ENCODE measurements at places on chromosomes 5 and 9.

GRCh38 chr9:101465326-101465915 is 29.8 kb upstream of the ALDOB start:
- DNase-seq, result no peak

DNA sequence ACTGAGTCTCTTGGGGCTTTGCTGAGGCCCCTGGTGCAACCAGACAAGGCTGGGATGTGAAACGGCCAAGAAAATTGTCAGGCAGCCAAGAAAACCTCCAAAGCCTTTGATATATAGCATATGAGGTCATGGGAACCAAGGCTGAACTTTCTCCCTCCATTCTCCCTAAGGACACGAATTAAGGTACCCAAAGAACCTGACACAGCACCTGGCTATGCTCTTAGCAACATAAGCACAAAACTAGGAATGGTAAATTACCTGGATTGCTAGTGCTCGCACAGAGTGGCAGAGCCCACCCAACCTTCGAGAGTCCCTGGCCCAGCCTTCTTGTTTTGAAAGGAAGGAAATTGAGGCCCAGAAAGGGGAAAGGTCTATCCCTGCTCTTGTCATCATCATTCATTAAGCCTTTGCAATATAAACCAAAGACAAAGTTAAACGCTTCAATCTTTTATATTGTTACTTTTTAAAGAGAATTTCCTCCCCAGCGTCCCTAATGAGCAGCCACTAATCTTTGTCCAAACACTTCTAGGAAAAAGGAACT is 220.0 kb upstream of the NR4A3 start:
- DNase-seq, result no peak

- peak; percentile 60 for DNase-seq
These were observed 99.9 kb downstream of the ANKRD18B start for GRCh38 chr9:33623658-33624586.

DNA sequence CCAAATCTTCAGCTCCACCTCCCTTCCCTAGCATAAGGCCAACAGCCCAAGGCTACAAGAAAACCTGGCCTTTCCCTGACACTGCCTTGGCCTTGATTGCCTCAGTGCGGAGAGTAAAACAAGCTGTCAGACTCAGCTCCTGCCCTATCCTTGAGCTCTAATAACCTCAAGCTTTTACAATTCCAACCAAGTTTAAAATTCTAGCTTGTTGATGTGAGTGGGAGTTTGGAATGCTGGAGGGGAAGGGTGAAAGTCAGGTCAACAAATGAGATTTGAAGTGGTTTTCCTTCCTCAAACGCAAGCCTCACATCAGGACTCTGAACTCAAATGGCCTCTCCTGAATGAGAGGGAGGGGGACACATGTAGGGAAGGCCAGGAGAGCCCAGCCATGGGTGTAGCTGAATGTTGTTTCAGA is 197.0 kb upstream of the VLDLR start:
- no peak for DNase-seq

DNA sequence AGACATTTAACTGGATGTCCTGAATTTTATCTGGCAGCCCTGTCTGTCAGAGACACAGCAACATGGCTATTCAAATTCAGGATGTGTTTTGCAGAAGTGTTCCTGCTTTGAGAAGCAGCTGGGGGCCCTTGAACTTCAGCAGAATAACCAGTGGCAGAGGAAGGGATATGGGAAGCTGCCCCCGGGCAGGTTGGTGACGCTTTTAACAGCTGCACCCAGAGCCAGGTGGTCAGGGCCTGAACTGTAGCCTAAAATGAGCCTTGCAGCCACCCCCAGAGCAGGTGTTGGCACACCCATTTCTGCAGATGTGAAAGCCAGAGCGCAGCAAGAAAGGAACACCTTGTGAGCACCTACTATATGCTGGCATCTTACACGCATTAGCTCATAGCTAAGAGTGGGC is 128.7 kb upstream of the BOD1 start:
- no peak for DNase-seq

- no peak for DNase-seq
These were observed 39.6 kb upstream of the TEX48 start for GRCh38 chr9:114721491-114722079.

- DNase-seq, result no peak
These were observed 292.4 kb downstream of the MAST4 start for GRCh38 chr5:66888613-66889012.

- DNase-seq, result no peak
These were observed 5.8 kb upstream of the FPGS start for GRCh38 chr9:127796852-127797370.

DNA sequence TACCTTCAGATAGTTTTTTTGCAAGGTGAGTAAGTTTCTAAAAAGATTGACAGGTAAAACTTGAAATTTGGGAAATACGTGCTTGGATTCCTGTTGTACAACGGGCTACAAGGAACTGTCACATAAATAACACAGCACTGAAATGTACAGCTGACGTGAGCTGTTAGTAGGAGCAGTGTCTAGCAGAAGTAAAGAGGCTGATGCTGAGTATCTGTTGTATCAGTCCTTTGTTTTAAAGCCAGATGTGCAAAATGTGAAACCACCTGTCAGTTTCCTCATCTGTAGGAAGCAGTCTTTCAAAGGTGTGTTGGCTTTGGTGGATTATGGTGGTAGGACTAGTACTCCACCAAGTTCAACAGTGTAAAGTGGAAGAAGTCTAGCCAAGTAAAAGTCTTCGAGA is 122.3 kb downstream of the EFNA5 start:
- DNase-seq, result no peak

DNA sequence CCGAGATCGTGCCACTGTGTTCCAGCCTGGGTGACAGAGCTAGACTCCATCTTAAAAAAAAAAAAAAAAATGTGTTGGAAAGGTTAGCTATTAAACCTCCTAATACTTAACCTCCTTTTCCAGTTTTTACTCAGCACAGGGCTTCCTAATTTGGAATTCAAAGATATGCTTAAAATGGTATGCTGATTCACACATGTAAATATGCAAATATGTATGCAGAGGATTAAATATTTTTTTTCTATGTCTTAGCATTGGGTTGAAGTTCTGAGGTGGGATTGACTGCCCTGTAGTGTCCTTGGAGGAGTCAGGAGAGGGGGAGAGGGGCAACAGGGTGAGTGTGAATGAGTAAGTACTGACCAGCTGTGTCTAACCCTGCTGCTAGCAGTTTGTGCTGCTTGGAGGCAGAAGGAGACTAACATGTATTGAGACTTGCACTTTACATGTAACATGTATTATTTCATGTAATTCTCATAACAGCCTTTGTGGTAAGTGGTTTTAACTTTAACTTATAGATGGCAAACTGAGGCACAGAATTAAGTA is 63.2 kb downstream of the SLC44A1 start:
- no peak for DNase-seq

GRCh38 chr5:156556666-156557406 is 229.9 kb downstream of the SGCD start:
- DNase-seq, result no peak

- DNase-seq, result no peak
These were observed 568.6 kb downstream of the CETN3 start for GRCh38 chr5:89840906-89841305.

DNA sequence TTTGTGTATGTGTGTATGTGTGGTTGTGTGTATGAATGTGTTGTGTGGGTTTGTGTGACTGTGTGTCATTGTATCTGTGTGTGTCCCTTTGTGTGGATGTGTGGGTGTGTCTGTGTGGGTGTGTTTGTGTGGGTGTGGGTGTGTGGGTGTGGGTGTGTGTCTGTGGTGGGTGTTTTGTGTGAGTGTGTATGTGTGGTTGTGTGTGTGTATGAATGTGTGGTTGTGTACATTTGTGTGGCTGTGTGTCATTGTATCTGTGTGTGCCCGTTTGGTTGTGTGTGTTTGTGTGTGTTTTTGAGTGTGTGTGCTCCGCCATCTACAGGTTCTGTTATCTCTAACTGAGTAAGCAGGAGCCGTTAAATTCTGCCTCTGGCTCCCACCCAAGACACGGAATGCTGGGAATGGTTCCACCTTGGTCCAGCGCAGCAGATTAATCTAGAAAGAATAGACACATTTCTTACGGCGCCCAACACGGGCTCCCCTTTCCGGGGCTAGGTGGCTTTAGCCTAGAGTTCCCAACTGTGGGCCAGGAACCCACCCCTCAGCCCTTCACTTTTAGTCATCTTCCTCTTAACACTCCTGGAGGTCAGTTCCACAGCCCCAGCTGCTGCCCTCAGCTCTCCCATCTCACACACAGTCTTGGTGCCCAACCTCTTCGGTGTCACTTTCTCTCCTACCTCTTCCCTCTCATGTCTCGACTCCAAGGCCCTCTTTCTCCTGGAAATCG is 197.1 kb downstream of the TTLL11 start:
- no peak for DNase-seq

- no peak for DNase-seq
These were observed 620.4 kb downstream of the SLCO4C1 start for GRCh38 chr5:101675510-101676219.

- DNase-seq, result no peak
These were observed 202.7 kb upstream of the CDKN2B start for GRCh38 chr9:22211588-22212360.

DNA sequence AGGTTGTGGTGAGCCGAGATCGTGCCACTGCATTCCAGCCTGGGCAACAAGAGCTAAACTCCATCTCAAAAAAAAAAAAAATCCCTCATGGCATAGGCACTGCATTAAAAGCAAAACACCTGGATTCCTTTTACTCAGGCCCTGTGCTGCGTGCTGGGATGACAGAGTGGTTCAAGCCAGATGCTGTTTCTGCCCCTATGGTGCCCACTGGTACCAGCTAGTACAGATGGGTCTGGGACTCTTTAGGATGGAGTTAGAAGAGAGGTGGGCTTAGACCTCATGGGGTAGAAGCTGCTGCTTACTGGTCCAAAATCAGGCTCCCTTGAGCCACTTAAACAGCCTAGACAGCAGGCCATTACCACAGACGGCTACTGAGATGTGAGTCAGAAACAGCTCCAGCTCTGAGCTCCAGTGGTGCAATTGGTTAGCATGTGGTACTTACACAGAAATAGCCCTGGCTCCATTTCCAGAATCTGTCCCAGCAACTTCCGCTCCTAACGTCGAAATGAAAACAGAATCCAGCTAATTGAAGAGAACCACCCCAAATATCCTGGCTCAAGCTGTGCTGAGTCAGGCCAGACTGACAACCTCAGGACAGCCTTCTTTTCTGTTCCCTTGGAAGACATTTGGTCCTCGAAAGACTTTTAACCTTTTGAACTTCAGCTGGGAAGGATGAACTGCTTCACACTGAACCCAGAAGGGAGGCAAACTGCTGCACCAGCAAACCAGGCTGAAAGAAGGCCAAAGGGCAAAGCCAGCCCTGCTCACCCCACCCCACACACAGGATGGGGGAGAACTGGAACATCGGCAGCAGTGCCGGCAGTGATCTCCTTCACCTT is 15.5 kb downstream of the C5orf15 start:
- DNase-seq, result no peak

DNA sequence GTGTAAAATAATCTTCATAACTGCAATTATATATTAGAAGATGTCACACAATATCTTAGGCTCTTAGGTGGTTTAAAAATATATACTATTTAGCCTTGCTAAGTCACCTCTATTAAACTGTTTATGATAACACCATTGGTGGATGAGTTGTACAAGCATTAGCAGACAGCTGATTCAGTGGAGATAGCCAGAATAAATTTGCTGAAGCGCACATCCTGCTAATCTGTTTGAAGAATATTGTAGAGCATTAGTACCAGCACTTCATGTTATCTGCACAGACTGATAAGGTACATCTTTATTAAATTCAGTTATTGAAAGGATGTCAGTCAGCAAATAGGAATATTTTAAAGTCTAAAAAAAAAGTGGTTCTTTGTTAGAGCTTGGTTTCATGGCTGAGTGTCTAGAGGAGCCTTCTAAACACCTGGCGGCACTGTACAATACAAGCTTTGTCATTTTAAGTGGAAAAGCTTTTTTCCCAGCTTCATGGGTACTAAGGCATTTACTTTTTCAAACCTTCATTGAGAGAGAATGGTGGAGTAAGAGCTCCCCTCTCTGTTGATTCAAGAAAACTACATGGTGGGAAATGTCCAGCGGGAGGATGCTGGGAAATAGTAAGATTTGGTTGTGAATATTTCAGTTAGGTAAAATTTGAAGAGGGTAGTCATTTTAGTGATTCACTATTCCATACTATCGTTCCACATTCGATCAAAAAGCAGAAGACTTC is 275.1 kb downstream of the SLF1 start:
- DNase-seq, result no peak

GRCh38 chr5:102582696-102583095 is 83.9 kb upstream of the SLCO6A1 start:
- DNase-seq, result no peak

GRCh38 chr5:96143450-96143849 is 181.8 kb upstream of the ELL2 start:
- DNase-seq, result no peak

- no peak for DNase-seq
These were observed 87.2 kb downstream of the CSNK1G3 start for GRCh38 chr5:123599171-123599570.

GRCh38 chr9:129163753-129164152 is 14.3 kb downstream of the IER5L start:
- no peak for DNase-seq

DNA sequence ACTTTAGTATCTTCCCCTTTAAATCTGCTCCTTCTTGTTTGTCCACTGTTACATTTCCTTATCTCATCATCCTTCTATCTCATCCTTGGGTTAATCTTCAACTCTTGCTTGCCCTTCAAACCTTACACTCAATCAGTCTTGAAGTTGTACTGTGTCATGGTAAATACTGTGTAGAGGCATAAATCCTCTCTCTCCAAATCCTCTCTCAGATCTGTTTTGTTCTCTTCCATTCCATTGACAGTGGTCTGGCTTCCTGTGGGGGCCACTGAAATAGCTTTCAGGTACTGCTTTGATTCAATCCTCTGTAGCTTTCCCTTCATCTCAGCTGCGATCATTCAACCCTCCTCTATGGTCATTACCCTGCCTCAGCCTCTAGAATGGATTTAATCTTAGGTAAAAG is 104.0 kb downstream of the PLCXD3 start:
- DNase-seq, result no peak

- no peak for DNase-seq
These were observed 108.7 kb upstream of the ADRA1B start for GRCh38 chr5:159807586-159807985.

DNA sequence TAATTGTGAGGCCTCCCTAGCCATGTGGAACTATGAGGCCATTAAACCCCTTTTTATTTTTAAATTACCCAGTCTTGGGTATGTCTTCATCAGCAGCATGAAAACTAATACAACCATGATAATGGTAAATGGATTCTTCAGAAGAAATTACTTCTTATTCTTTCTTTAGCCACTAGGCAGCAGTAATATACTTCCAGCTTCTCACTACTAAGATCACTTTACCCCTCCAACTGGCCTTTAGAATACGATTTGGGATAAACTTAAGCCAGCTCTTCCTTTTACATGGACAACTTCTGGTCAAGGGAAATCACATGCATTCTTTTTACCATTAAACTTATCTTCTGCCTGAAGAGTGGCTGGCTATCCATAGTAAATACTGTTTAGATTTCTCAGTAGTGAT is 355.4 kb downstream of the MAN2A1 start:
- no peak for DNase-seq

- no peak for DNase-seq
These were observed at the start of gene SH3GL2 for GRCh38 chr9:17578911-17579793. SH3GL2 (plus strand) TSS chr9:17579066.

- no peak for DNase-seq
These were observed 12.8 kb downstream of the C5orf63 start for GRCh38 chr5:127060470-127060985.

GRCh38 chr5:135635451-135635850 is 56.7 kb upstream of the CXCL14 start:
- DNase-seq, result no peak

GRCh38 chr9:82894961-82895821 is 167.8 kb downstream of the RASEF start:
- no peak for DNase-seq

GRCh38 chr5:180558232-180558631 is 33.1 kb downstream of the SCGB3A1 start:
- no peak for DNase-seq

- no peak for DNase-seq
These were observed 4.3 kb upstream of the AHRR start for GRCh38 chr5:317086-317811.

All from activated T-cell treated with anti-CD3 and anti-CD28 coated beads, Interleukin-2, amount 50 U/mL, for 4 hours (primary cell).